CD4-positive, alpha-beta T cell treated with Interleukin-12 subunit alpha and Interleukin-12 subunit beta, for 1 hour (primary cell): ENCODE measurements at places on chromosomes 1 and 21.

DNA sequence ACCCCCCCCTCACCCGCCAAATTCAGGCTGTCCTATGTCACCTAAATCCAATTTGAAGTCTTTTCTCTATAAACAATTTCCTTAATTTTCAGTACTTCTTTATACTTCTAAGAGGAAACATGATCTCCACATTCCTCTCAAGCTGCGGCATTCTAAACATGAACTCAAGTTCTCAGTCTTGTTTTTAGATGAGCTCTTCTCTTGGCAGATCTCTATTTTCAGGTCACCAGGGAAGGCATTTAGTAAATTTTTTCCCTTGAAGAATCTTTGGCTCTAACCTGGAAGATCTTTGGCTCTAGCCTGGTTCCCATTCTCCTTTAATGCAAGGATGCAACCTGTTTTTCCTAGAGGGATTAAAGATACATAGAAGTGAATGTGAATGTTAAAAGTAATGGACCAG lies 193.4 kb downstream of the ATG4C start:
- DNase-seq = no peak

DNA sequence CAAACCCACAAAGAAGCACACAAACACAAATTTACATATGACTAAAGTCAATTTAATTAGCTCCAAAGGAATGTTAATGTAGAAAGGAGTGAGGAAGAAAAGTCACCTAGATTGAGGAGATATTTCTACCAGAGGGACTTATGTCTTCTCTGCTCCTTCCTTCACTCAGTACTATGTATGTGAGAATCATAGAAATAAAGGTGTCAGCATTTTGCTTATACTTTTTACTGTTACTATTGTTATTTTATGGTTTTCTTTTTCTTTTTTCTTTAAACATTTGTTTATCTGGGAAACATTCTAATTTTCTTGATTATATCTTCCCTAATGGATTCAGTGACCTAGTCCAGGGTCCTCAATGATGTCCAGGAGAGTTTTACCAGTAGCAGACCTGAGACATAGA lies 511.9 kb upstream of the NCAM2 start:
- DNase-seq = no peak

GRCh38 chr1:15974855-15975254 lies 1.0 kb downstream of the ZBTB17 start:
- DNase-seq = peak; percentile 20

DNA sequence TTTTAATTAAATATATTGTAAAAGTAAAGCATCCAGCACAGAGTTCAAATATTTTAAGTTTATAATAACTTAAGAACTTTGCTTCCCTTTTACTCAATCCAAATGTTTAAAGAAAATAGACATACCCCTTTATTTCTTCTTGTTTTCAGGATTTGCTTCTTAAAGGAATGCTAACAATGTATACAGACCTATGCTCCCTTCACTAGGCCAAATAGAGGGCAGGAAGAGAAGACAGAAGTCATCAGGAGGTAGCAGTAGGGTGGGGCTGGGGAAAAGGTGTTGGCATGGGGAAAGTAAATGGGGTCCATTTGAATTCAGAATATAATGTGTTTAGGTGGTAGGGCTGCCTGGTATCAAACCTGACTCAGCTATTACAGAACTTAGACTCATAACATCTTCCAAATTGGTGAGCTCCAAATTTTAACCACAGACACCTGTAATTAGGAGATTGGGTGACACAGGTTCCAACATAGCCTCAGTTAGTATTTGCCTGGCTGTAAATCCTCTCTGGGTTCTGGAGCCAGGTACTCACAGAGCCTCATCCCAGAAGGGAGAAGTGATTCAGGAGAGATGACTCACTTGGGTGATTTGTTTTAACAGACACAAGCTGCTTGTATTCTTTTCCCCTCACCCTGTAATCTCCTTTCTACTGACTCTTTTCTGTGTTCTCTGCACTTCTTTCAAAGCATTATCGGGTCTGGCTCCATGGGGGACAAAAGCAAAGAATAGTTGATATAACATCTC lies 60.1 kb upstream of the DUSP10 start:
- DNase-seq = no peak

- DNase-seq = no peak
Measured at GRCh38 chr1:235161685-235162327, 756 bp upstream of the RBM34 start.

DNA sequence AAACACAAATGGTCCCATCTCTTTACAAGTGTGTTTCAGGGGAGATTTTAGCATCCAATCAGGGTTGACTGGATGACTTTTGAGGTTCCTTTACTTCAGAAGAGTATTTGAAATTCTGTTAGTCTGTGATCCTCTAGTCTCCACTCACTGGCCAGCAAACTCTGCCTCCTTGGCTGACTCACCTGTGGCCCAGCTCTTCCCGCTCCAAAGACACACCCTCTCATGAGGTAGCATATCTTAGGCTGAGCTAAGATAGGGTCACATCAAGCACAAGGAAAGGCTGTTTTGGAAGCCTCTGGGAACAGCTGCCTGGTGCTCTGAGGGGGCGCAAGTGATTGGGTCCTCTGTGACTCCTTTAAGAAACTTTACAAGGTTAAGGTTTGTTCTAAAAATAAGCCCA lies 102.3 kb upstream of the FGGY start:
- no peak for DNase-seq

DNA sequence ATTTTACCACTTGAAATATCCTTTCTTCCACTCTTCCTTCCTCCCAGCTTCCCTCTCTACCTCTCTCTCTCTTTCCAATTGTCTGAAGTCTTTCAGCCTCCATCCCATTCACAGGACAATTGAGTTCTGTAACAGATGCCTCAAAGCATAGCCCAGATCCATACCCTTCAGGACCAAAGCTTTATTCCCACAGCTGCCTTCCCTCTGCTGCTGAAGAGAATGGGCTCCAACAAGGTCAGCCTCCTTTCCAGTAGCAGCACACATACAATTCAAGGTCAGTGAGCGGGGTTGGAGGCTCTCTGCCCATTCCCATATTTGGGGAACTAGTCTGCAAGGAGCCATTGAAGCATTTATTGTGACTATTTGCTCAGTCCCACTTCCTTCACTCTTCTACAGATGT lies 179.9 kb downstream of the DPYD start:
- DNase-seq = no peak

DNA sequence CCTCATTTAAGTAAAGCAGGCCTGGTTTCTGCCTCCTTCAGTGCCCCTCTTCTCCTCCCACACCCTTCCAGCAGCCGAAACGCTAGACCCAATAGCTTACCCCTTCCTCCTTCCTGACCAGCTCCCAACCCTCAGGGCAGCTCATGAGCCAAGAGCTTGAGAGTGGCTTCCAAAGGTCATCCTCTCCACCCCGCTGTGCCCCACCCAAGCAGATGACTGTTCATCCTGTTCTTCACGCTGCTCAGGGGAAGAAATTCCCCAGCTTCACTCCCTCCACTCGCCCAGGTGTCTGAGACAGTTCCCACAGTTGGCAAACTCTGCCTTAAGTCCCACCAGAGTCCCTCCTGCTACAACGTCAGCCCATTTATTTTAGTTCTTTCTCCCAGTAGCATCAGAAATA lies 23.4 kb downstream of the ARHGEF19 start:
- no peak for DNase-seq

- DNase-seq = no peak
Measured at GRCh38 chr1:14247666-14248065, 350.8 kb upstream of the KAZN start.

GRCh38 chr1:241362350-241362749 lies 5.3 kb upstream of the RGS7 start:
- DNase-seq = no peak

DNA sequence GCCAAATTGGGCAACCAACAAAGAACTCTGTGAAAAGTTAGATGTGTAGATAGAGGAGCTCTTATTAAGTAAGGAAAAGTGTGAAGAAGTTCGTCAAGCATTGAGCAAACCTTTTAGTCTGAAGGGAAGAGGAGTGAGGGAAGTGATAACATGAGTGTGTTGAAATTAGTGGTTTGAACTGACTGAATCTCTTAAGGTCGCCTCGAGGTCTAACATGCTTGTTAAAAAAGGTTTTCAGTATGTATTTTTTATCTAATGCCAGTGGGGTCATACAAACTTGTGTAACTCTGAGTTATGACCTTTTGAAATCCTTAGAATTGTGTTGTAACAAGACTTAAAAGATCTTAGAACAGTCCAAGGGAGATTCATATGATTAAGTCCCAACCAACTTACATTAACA lies 34.1 kb downstream of the SOAT1 start:
- DNase-seq = no peak

DNA sequence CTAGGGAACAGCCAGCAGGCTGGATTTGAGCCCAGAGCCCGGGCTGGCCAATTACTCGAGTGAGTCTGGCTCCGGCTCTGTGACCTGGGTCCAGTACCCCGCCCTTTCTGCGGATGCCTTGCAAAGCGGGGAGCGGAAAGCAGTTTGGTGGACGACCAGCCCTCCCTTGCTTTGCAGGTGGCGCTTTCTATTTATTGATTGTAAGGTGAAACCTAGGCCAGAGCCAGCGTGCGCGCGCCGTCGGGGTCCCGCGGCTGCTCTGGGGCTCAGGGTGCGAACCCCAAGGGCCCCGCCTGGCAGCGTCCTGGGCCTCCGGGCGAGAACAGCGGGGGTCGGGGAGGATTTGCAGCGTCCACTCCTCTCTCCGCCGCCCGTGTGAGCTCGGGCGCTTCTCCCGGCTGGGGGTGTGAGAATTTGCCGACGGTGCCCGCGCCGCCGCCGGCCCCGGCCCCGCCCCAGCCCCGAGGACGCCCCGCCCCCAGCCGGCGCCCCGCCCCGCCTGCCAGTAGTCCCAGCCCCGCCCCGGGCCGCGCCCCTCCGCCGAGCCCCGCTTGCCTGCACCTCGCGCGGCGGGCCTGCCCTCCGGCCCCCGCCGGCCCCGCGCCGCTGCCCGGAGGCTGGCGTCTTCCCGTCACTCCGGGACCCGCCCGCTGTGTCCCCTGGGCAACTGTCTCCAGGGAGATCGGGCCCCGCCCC lies 37.6 kb downstream of the PIK3CD start:
- peak; percentile 85 for DNase-seq

- DNase-seq = no peak
Measured at GRCh38 chr1:114093624-114094362, 59.9 kb downstream of the SYT6 start.

- no peak for DNase-seq
Measured at GRCh38 chr1:114150016-114150415, 3.7 kb downstream of the SYT6 start.

DNA sequence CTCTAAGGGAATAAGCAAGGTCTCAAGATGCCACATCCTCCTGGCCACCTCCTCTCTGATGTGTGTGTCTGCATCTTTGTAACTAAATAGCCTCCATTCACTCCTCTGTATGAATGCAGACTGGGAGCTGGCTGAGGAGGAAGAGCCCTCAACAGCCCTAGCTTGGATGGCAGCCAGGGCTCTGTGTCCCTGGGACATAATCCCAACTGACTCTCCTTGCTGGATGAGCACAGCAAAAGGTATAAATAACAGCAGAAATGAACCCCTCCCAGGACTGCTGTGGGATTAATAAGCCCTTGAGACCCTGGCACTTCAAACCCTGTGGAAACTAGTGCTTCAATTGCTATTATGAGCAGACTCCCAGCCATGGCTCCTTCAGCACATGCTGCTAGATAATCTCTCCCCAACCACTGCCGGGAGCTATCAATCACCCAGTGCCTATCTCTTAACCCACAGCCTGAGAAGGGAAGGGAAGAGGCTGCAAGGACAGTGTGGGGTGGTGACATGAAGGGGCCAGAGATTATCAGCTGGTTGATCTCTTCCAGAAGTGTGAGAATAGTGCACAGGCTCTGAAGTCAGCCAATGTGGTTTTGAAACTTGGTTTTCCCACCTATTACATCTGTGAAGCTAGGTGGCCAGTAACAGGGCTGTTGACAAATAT lies 152.2 kb downstream of the TNR start:
- no peak for DNase-seq

GRCh38 chr1:194071205-194071604 lies 884.8 kb upstream of the B3GALT2 start:
- no peak for DNase-seq

- peak; percentile 40 for DNase-seq
Measured at GRCh38 chr1:156481527-156481926, 19.0 kb downstream of the MEF2D start.

DNA sequence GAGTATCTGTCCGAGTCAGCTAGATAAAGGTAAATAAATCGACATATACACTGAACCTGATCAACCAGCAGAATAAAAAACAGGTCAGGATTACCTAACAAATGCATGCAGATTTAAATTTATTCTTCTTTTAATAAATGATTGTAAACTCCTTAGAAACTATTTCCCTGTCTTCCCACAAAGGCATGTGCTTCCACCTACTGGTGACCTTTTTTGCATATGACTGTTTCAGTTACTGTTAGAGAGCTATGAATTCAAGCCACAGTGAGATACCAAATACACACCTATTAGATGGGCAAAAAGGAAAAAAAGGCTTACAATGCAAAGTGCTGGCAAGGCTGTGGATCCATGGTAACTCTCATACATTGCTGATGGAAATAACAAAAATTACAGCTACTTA lies 957.4 kb upstream of the NCAM2 start:
- DNase-seq = no peak

GRCh38 chr1:213250041-213250440 lies 199.0 kb downstream of the RPS6KC1 start:
- no peak for DNase-seq

- no peak for DNase-seq
Measured at GRCh38 chr1:219798283-219799030, 129.9 kb downstream of the SLC30A10 start.

DNA sequence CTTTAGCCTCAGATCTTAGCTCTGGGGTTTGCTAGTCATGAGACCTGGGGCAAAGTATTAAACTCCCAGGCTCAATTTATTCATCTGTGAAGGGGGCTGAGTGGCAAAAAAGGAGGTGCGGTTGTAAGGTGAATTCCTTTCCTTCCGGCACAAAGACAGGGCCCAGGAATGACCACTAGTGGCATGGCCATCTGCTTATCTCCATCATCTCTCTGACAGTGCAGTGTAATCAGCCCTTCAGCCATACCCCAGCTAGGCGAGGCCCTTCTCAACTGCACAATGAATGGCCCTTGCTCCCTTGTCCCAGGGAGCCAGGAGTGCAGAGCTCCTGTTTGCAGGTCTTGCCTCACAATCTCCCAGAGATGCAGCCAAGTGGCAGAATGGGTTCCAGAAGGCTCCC lies 5.6 kb upstream of the SLC26A9 start:
- no peak for DNase-seq

DNA sequence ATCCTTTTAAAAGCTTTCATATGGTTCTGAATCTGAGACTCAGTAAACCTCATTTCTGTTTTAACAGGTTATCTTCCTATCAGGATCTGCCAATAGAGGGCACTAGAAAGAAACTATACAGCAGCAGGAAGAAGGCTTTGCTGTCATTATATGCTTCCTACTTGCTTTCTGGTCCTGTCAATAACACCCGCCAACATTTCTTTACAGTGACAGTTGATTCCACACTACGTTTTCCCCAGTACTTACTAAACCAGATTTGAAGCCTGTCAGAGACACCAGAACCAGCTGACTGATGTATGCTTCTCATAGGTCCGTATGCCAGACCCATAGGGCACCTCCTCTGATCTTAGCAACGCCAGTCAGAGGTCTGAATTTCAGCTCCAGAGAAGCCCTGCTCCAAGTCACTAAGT lies 341.0 kb upstream of the NEGR1 start:
- DNase-seq = no peak

GRCh38 chr1:54081306-54082270 lies 28.2 kb downstream of the TCEANC2 start:
- DNase-seq = peak; percentile 58

GRCh38 chr1:44559913-44560312 lies 114.4 kb downstream of the TMEM53 start:
- DNase-seq = no peak

- no peak for DNase-seq
Measured at GRCh38 chr21:31092832-31093625, 54.8 kb upstream of the KRTAP19-8 start.

GRCh38 chr1:43705334-43705733 lies 2.0 kb upstream of the ST3GAL3 start:
- DNase-seq = no peak

- no peak for DNase-seq
Measured at GRCh38 chr21:23811805-23812204, 1795.5 kb downstream of the MRPL39 start.
